ENCODE measurements at places on chromosomes 3 and 15.

- no peak for DNase-seq
- no peaks in the 10 kb centered on the region for H3K36me3 ChIP-seq
- H3K4me1 ChIP-seq = no peaks in the 10 kb centered on the region
- H3K27me3 ChIP-seq = no peaks in the 10 kb centered on the region
Measured at GRCh38 chr3:139954146-139954860, 19.3 kb downstream of the CLSTN2 start.

DNA sequence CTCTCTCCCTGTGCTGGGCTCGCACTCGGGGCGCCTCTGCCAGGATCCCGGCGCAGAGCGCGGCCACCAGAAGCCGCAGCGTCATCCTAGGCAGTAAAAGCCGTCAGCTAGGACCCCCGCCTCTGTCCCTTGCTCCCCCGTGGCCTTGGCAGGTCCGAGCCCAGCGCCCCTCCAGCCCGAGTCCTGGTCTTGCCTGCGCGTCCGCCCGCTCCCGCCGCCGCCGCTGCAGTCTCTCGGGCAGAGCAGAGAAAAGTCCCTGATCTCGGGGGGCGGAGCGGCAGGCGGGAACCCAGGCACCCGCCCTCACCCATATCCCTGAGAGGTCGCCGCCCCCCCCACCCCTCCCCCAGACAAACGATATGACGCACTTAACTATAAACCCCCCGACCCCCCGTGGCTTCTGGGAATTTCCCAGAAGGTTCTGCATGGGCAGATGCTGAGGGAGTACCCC, at the start of gene COL7A1:
TSS of gene COL7A1 (minus strand) at position 255 of the 451 bp plus-strand sequence. CDS start at position 85, 170 bp downstream.
- DNase-seq = no peak
- no peaks in the 10 kb centered on the region for H3K27me3 ChIP-seq
- H3K4me3 ChIP-seq = peak within 1 kb of the TSS; percentile 73
- H3K36me3 ChIP-seq = peaks cover 2% of the 10 kb centered on the region

DNA sequence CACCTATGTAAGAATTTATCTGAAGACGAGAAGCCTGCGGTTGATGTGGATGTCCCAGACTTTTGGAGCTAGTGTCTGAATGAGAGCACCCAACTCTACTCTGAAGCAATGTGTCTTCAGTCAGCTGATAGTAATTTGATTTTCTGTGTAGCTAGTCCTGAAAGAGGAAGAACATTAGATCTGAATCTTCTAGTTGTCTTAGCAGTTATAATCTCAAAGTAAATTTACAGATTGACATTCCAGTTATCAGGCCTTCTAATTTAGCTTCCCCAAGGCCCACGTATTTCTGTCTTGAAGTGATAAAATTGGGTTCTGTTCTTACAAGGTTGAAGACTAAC, 1.5 kb downstream of the TCAIM start:
- no peaks in the 10 kb centered on the region for H3K36me3 ChIP-seq
- peaks cover 24% of the 10 kb centered on the region for H3K4me1 ChIP-seq
- H3K4me3 ChIP-seq = peak overlapping the region; percentile 83
- H3K27me3 ChIP-seq = no peaks in the 10 kb centered on the region
- DNase-seq = no peak
- H3K27ac ChIP-seq = peak overlapping the region; percentile 98

GRCh38 chr3:129938140-129938930, 36.2 kb upstream of the TRH start:
- no peaks in the 10 kb centered on the region for H3K4me1 ChIP-seq
- DNase-seq = no peak
- H3K27ac ChIP-seq = no peak overlapping the region
- H3K36me3 ChIP-seq = no peaks in the 10 kb centered on the region

GRCh38 chr15:52441841-52442240, 86.8 kb downstream of the MYO5A start:
- no peaks in the 10 kb centered on the region for H3K27me3 ChIP-seq
- H3K4me1 ChIP-seq = no peaks in the 10 kb centered on the region
- DNase-seq = no peak
- H3K27ac ChIP-seq = no peak overlapping the region

GRCh38 chr3:6282918-6283317, 578.0 kb upstream of the GRM7 start:
- DNase-seq = no peak
- H3K27me3 ChIP-seq = no peaks in the 10 kb centered on the region
- no peaks in the 10 kb centered on the region for H3K36me3 ChIP-seq
- no peak overlapping the region for H3K27ac ChIP-seq
- no peaks in the 10 kb centered on the region for H3K4me1 ChIP-seq
- no peak overlapping the region for H3K4me3 ChIP-seq

- H3K27ac ChIP-seq = no peak overlapping the region
- DNase-seq = no peak
- peaks cover 4% of the 10 kb centered on the region for H3K4me1 ChIP-seq
- H3K4me3 ChIP-seq = no peak overlapping the region
- no peaks in the 10 kb centered on the region for H3K27me3 ChIP-seq
Measured at GRCh38 chr3:13882876-13883275, 3.0 kb upstream of the WNT7A start.

DNA sequence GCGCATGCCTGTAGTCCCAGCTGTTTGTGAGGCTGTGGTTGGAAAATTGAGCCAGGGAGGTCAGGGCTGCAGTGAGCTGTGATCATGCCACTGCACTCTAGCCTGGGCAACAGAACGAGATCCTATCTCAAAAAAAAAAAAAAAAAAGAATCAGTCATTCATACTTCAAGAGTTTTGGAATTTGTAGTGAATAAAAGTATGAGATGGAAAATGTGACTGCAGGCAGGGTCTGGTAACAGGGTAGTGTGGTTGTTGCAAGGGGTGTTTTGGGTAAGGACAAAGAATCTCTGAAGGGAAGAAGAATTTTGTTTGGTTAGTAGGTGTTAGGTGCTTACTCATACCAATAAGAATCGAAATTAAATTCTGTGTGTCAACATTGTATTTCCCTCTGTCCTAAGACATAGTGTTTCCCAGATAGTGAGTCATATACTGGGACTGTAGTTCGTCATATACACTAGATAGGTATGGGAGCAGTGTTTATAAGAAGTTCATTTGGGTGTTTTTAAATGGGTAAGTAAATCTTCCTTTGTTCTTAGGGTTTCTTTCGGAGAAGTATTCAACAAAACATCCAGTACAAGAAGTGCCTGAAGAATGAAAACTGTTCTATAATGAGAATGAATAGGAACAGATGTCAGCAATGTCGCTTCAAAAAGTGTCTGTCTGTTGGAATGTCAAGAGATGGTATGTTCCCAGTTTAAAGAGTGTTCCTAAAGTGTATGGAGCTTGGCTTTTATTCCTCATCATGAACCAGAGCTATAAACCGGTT, 14.2 kb downstream of the NR1D2 start:
- H3K27ac ChIP-seq = no peak overlapping the region
- no peaks in the 10 kb centered on the region for H3K27me3 ChIP-seq
- H3K36me3 ChIP-seq = peaks cover 15% of the 10 kb centered on the region
- no peak overlapping the region for H3K4me3 ChIP-seq
- no peak for DNase-seq

GRCh38 chr3:104873331-104873730, 493.4 kb upstream of the ALCAM start:
- no peak for DNase-seq
- no peaks in the 10 kb centered on the region for H3K36me3 ChIP-seq
- H3K4me1 ChIP-seq = no peaks in the 10 kb centered on the region
- no peak overlapping the region for H3K4me3 ChIP-seq
- H3K27ac ChIP-seq = no peak overlapping the region

GRCh38 chr3:70180664-70181063, 131.8 kb downstream of the MDFIC2 start:
- H3K27ac ChIP-seq = no peak overlapping the region
- no peak overlapping the region for H3K4me3 ChIP-seq
- no peaks in the 10 kb centered on the region for H3K4me1 ChIP-seq
- no peak for DNase-seq
- no peaks in the 10 kb centered on the region for H3K27me3 ChIP-seq
- no peaks in the 10 kb centered on the region for H3K36me3 ChIP-seq

DNA sequence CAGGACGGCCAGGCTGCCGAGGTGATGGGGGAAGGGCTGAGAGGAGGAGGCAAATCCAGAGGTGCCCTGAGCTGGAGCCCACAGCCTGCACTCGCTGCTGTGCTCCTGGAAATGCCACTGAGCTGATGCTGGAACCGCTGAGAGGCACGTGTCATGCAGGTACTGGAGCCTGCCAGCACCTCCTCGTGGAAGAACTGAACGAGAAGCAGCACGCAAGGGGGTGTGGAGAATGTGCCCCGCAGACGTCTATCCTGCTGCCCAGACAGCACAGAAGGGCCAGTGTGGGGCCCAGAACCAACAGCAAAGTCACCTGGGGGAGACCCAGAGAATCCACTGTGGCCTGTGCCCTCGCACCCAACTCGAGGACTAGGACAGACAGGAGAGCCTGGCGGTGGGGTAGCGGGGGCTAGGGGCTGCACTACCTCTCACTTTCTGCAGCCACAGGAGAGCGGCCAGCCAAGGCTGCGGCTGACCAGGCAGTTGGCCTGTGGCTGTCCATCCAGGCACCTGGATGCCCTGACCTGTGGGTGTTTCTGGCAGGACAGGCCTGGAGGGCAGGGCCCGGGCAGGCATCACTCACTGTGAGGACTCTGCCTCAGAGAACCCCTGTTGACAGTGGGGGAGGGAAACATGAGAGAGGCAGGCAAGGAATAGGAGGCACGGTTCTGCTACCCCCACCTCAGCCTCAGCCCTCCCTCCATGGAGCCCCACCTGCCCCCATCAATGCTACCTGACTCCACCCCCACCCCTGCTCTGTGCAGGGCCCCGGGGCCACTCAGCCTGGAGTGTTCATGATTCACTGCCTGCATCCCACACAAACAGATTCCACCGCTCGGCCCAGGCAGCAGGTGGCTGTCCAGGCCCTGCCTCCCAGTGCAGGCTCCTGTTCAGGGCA, 213.1 kb downstream of the TBC1D2B start:
- no peaks in the 10 kb centered on the region for H3K4me1 ChIP-seq
- H3K27me3 ChIP-seq = no peaks in the 10 kb centered on the region
- no peak overlapping the region for H3K4me3 ChIP-seq
- no peaks in the 10 kb centered on the region for H3K36me3 ChIP-seq
- no peak for DNase-seq

DNA sequence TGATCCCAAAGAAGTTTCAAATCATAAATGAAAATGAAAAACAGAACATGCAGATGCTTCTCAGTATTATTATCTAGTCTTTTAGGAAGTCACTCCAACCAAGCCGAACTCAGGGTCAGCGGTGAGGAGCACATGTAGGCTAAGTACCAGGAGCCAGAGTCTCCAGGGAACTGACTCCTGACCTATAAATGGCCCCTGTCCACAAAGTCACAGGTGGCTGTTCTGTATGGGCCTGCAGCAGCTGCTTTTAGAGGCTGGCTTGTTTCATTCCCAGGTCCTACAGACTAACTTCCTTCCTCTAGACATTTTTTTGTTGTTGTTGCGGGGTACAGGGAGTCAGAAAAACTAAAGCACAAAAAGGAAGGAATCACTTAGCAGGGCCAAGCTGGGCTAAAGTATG, 54.6 kb downstream of the DAPK2 start:
- no peaks in the 10 kb centered on the region for H3K36me3 ChIP-seq
- H3K4me3 ChIP-seq = no peak overlapping the region
- H3K27ac ChIP-seq = no peak overlapping the region
- no peak for DNase-seq
- no peaks in the 10 kb centered on the region for H3K27me3 ChIP-seq
- H3K4me1 ChIP-seq = no peaks in the 10 kb centered on the region

- no peaks in the 10 kb centered on the region for H3K27me3 ChIP-seq
- no peak overlapping the region for H3K4me3 ChIP-seq
- no peak for DNase-seq
- H3K27ac ChIP-seq = no peak overlapping the region
- no peaks in the 10 kb centered on the region for H3K4me1 ChIP-seq
- no peaks in the 10 kb centered on the region for H3K36me3 ChIP-seq
Measured at GRCh38 chr15:34126522-34126921, 24.6 kb downstream of the PGBD4 start.

DNA sequence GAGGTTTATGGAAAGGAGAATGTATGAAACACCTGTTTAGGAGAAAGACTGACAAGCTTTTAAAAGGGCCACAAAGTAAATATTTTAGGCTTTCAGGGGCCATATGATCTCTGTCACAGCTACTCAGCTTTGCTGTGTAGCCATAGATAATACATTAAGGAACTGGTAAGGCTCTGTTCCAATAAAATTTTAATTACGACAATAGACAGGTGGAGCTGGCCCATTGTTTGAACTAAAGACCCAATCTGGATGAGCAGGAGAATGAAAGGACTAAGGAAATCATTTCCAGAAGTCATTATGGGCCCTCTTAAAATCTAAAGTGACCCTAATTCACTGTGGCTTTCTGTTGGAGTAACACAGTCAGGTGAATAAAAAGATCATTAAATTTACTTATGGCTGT, 48.5 kb upstream of the SLC12A8 start:
- no peak overlapping the region for H3K4me3 ChIP-seq
- H3K4me1 ChIP-seq = no peaks in the 10 kb centered on the region
- no peak for DNase-seq
- no peaks in the 10 kb centered on the region for H3K36me3 ChIP-seq
- no peak overlapping the region for H3K27ac ChIP-seq

GRCh38 chr3:182972387-182972786, 8.0 kb downstream of the DCUN1D1 start:
- H3K4me3 ChIP-seq = no peak overlapping the region
- no peaks in the 10 kb centered on the region for H3K36me3 ChIP-seq
- peaks cover 3% of the 10 kb centered on the region for H3K4me1 ChIP-seq

GRCh38 chr3:43331381-43331780, 45.0 kb downstream of the SNRK start:
- H3K27me3 ChIP-seq = no peaks in the 10 kb centered on the region
- H3K4me3 ChIP-seq = no peak overlapping the region
- no peak overlapping the region for H3K27ac ChIP-seq
- H3K36me3 ChIP-seq = peaks cover 6% of the 10 kb centered on the region

DNA sequence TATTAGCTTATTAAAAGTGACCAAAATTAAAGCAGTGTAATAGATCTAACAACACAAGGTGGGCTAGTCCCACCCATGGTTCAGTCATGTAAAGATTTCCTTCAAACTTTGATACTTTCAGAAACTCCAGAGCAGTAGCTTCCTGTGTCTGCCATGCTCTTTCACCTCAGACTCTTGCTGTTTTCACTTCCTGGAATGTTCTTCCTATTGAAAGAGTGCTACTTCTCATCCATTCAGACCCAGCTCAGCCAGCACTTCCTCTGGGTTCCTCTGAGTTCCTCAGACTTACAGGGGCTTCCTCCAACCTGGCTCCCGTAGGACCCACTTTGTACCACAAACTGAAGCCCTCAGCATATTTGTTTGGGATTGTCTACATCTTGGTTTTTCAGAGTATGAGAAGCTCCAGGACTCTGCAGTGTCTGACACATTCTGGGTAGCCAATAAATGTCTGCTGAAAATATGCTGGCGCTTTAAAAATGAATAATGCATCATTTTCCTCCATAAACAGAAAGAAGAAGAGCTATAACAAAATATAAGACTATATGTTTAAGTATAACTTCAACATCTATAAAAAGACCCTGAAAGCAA, 18.0 kb downstream of the NCEH1 start:
- H3K36me3 ChIP-seq = no peaks in the 10 kb centered on the region
- H3K27me3 ChIP-seq = no peaks in the 10 kb centered on the region
- H3K4me1 ChIP-seq = peaks cover 7% of the 10 kb centered on the region
- DNase-seq = no peak
- H3K27ac ChIP-seq = no peak overlapping the region

- H3K27ac ChIP-seq = no peak overlapping the region
- peaks cover 23% of the 10 kb centered on the region for H3K4me1 ChIP-seq
Measured at GRCh38 chr15:40847223-40847961, 3.5 kb downstream of the SPINT1 start.

Data from thoracic aorta (tissue), 2 donors.